Activated CD4-positive, CD25-positive, alpha-beta regulatory T cell treated with anti-CD3 and anti-CD28 coated beads, Interleukin-2, amount 50 U/mL, for 16 hours (primary cell): ENCODE measurements at places on chromosomes 1 and 21.

- no peak for DNase-seq
Observed at GRCh38 chr1:62311473-62311943, 7.7 kb downstream of the KANK4 start.

DNA sequence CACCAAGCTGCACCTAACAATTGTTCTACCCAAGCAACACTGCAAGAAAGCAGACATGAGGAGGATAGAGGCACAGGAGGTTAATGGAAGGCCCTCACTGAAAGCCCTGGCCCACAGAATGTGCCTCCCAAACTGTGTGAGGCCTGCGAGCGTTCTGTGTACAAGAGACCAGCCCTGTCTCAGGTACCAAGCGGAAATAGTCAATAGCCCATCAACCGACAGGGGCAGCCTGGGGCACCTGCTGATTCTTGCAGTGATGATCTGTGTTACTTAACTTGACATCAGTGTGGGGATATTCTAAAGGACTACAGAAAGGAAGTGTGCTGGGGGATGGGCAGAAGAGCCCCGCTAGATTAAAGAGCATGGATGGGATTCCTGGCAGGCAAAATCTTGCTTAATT, 392.4 kb downstream of the KCNH1 start:
- DNase-seq, result no peak

DNA sequence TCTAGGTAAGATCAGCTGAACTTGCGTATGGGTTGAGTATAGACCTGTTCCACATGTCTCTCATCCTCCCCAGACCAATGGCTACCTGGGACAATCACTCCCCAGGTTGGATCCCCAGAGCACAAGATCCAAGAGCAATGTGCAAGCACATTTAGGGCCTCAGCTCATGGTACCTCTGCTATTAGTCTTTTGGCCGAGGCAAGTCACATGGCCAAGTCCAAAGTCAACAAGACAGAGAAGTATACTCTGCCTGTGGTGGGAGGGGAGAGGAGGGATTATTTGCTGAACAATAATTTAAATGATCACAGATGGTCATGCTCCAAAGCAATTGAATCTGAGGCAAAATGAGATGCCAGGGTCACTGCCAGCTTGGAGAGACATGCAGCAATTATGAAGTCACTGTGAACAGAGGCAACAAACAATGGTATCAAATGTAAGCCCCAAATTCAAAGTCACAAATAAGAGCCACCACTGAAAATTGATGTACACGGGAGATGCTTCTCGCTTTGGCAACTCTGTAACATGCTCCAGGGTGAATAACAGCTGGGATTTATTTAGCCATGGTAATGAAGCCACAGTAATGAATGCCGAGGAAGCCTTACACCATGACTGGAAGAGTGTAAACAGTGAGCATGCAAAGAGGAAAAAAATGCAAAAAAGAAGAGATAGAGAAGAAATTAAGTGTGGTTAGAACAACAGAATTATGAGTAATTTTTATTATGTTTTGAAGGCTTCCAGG, 149.1 kb downstream of the ZNF281 start:
- no peak for DNase-seq

- DNase-seq, result no peak
Observed at GRCh38 chr1:203308328-203308922, 3.1 kb downstream of the BTG2 start.

- DNase-seq, result no peak
Observed at GRCh38 chr1:246680696-246681130, 43.5 kb upstream of the SCCPDH start.

GRCh38 chr1:14168326-14169063, 430.0 kb upstream of the KAZN start:
- DNase-seq, result no peak

GRCh38 chr1:178127482-178128191, 33.7 kb downstream of the RASAL2 start:
- DNase-seq, result no peak

DNA sequence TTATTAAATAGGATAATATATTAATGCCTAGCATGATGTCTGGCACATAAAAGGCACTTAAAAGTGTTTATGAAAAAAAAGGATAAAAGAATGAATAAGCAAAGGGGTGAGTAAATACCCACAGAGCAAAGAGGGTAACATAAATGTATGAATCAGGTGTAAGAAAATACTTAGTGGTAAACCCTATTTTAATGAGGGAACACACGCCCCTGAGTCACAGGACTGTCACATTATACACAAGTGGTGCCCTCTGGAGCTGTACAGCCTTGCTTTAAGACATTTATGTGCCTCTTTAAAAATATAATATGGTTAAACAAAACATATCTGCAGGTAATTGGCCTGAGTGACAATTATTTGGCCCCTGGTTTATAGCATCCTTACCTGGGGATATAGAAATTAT, 78.1 kb upstream of the PTBP2 start:
- DNase-seq, result no peak

DNA sequence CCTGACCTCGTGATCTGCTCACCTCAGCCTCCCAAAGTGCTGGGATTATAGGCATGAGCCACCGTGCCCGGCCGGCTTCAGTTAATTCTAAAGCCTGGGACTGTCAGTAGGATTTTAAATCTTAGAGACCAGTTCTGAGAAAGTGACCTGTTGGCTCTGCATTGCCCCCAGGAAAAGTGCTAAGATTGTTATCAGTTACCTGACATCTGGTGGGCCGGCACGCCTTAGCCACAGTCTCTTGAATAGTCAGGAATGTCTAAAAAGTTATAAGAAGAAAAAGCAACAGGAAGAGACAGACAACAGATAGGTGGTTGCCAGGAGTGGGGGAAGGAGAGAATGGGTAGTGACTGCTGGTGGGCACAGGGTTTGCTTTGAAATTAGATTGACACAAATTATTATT, 35.1 kb downstream of the RABGAP1L start:
- DNase-seq, result no peak

DNA sequence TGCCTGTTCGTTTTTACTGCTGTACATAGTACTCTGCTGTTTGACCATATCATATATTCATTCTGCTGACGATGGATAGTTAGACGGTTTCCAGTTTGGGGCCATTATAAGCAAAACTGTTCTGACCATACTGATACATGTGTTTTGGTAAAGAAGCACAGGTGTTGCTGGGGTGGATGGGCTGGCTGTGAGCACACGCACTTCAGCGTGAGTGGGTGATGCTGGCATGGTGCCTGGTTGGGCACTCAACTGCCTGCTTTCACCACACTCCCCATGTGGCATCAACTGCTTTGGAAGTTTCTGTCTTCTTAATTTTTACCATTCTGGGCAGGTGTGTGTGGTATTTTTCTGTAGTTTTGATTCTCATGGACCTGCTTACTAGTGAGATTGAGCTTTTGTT, 37.3 kb downstream of the ADARB1 start:
- no peak for DNase-seq

GRCh38 chr1:217484871-217485270, 146.0 kb downstream of the GPATCH2 start:
- no peak for DNase-seq

- no peak for DNase-seq
Observed at GRCh38 chr1:47280142-47280541, 33.8 kb downstream of the STIL start.

- no peak for DNase-seq
Observed at GRCh38 chr1:36303650-36304360, 2.4 kb upstream of the SH3D21 start.

GRCh38 chr1:68036946-68037345, 13.5 kb downstream of the DIRAS3 start:
- no peak for DNase-seq

GRCh38 chr1:66506991-66507390, 27.0 kb upstream of the SGIP1 start:
- DNase-seq, result no peak

DNA sequence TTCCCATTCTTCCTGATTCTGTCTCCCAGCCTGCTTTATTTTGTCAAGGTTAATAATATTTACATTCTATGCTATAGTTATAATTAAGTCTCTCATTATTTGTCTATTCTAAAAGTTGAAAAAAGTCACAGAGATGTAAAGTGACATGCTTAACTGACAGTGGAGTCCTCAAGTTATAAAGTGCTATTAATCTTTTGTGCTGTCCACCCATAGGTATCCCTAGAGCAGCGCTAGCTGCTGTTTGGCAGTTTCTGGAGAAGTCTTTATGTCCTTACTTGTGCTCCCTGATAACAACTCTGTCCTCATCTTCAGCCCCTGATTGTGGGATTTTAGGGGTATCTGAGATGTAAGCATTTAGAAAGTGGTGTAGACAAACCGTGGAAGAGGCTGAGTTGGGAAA, 13.1 kb downstream of the BACH1 start:
- no peak for DNase-seq
